ENCODE measurements at places on chromosomes 1 and 21.

- DNase-seq, result no peak
These were observed 4.0 kb downstream of the NVL start for GRCh38 chr1:224325959-224326358.

DNA sequence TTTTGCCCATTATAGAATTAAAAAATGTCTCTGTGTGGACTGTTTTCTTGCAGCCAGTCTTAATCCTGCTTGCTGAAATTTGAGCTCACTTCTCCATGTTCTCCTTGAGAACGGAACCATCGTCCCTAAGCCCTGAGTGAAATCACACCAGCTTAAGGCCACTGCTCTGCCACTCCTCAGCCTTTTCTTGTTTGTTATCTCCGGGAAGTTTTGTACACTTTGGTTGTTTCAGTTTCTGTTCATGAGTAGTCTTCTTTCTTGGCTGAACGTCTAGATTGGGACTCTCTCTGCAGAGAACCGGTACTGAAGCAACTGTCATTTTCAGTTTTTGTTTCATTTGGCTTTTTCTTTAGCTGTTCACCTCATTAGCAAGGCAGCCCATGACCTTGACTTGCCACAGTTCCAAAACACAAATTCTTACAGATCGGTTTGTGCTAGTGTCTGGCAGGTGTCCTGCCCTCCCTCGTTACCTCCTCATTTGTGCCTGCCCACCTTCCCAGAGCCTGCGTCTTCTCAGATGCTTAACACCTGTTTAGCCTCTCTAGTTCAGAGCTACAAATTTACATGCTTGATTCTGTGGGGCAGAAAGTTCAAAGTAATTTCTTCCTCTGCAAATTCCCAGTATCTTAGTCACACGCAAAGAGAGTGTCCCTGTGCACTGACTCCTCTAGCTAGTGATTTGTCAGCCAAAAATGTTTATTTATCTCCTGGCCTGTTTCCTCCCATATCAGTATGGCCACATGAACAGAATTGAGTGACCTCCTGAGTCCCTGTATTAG lies 12.4 kb downstream of the PSEN2 start:
- no peak for DNase-seq

GRCh38 chr21:41370840-41371684 lies 9.2 kb downstream of the MX2 start:
- no peak for DNase-seq

- DNase-seq, result no peak
These were observed 470.9 kb downstream of the TTLL7 start for GRCh38 chr1:83527987-83528386.

- no peak for DNase-seq
These were observed 4.0 kb upstream of the ZBTB40 start for GRCh38 chr1:22447621-22448111.

GRCh38 chr1:215360758-215361157 lies 206.3 kb upstream of the KCTD3 start:
- DNase-seq, result no peak

- no peak for DNase-seq
These were observed 9.1 kb downstream of the IBA57 start for GRCh38 chr1:228174482-228175315.

GRCh38 chr1:101479945-101480344 lies 243.1 kb downstream of the S1PR1 start:
- no peak for DNase-seq

GRCh38 chr1:38197312-38198061 lies 150.9 kb upstream of the POU3F1 start:
- DNase-seq, result no peak

DNA sequence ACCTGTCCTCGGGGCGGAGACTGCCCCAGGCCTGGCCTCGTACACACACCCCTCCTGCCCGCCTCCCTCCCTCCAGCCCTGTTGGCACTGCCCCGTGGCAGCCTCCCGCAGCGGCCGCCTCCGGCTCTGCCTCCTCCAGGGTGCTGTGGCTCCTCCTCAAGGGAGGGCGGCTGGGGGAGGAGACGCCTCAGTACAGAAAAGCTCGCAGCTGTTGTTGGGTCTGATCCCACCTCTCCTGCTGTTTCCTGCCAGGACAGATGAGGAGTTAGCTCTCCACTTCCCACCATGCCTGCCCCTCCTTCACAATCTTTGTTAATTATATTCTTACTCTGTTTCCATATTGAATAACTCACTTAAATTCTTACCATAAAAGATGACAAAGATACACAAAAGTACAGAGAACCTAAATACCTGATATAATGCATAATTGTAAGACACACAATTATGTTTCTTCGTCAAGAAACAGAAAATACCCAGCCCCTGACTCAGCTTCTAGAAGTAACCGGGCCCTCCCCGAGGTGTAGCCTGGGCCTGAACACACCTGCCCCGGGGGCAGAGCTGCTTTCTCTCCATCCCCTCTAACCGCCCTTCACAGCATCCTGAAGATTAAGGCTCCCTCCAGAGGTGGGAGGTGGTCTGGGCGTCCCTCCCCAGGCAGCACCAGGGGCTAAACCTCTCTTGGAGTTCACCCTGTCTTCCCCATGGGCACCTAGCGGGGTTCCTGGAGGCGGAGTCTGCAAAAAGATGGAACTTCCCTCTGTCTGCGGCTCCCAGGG lies 30.6 kb upstream of the COL6A1 start:
- DNase-seq, result no peak

DNA sequence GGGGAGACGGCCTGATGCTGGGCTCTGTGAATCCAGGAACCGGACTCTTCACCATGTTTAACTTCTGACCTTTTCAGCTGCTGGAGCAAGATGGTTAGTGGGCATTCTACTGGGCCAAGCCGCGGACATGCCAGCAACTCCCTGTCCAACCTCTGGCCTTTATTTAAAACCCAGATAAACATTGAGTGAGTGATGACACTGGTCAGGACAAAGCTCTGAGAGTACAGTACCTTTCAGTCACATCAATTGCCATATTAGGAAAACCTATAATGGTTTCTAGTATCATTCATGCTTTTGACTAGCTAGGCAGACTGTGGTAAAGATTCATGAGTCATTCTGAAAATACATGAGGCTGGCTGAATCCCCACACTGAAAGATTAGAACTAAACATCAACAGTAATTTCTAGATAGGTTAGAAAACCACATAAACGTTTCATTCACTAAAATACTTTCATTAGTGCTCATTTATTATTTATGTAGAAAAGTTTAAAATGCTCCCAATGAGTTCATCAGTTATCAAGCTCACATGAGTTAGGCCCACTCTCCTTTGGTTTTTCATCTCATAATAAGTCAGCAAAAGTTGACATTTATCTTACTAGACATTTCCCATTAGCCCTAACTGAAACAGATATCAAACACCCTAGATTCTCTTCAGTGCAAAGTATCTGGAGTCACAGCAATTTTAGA lies 7.1 kb upstream of the ACTA1 start:
- no peak for DNase-seq

GRCh38 chr21:42304556-42305454 lies 10.4 kb downstream of the TFF3 start:
- no peak for DNase-seq

DNA sequence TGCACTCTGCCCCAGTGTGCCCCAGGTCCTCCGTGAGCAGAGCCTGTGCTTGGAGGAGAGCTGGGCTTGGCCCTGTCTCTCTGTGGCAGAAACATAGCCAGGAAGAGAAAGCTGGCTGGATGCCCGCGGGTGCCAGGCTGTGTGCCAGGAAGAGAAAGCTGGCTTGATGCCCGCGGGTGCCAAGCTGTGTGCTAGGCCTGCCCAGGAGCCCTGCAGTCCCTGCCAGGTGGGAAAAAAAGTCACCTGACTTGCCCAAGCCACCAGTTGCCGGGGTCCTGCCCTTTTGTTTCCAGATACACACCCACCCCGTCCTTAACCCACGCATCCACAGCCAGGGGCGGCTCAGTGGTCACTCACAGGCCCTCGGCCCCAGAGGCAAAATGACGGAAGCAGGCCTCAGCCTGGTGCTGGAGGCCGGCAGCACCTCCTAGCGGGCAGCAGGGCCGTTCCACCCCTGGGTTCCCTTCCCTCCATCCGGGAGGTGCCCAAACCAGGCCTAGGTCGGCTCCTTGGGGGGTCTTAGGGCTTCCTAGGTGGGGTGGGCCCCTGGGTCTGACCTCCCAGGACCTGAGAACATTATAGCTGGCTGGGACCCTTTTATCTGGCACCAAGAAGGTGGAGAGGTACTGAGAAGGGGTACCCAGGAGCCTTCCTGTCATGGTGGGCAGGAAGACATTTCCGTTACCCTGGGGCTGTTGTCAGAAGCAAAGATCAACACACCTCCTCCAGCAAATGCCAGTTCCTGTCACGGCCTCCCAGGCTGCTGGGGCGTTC lies 9.1 kb downstream of the ITGB2 start:
- no peak for DNase-seq

GRCh38 chr1:205843036-205843859 lies 6.7 kb downstream of the PM20D1 start:
- no peak for DNase-seq

DNA sequence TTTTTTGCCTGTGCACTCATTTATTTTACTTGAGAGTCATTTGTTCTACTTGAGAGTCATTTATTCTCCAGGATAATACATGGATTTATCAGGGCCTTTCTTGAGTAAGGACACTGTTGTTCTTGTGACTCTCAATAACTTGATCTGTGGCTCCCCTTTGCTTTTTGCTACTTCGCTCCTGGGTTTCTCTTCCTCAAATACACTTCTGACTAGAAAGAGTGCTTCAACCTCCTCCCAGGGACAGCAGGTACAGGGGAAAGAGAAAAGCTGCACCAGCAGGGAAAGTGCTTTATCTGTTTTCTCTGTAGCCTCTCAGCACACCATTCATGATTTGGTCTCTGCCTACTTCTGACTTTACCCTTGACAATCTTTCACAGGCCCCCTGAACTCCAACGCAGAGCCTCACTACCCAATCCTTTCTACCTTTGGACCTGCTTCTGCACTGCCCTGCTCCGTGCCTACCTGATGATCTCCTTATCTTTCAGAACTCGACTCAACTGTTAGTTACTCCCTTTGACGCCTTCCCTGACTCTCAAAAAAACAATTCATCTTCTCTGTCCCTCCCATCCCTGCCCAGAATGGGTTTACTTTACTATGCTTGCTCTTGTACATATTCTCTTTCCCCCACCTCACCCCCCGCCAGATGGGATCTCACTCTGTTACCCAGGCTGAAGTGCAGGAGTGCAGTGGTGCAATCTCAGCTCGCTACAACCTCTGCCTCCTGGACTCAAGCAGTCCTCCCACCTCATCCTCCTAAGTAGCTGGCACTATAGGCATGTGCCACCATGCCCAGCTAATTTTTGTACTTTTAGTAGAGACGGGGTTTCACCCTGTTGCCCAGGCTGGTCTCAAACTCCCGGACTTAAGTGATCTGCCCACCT lies 15.6 kb upstream of the PIGM start:
- DNase-seq, result no peak

DNA sequence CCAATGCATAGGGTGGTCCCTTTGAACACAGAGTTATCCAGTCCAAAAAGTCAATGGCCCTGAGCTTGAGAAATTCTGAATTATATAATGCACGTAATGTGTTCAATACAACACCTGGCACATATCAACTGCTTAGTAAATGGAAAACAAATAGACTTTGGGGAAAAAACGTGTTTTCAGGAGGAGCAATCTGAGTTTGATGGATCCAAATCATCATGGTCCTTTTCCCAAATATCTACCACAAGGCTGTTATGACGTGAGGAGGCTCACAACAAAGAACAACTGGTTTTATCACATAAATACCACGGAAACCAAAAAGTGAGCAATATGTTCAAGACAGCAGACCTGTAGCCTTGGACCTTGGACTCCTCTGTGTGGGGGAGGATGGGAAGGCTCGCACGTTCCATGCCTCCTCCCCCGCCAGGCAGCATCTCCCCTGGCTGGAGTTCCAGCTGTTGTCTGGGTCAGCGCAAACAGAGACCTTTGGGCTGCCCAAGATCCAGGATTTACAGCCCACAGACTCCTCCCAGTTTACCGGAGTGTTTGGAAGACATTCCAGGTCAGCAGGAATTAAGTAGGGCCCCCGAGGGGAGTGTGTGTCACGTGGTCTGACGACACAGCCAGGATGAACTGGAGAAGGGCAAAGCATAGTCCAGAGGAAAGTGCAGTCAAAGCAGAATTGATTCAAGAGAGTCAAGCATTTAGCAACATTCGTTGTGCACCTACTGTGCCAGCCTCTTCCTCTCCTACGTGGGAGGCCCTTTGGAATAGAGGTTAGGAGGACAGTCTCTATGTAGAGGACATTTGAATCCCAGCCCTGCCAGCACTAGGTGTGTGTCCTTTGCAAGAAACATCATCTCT lies 32.2 kb upstream of the MED18 start:
- DNase-seq, result no peak

DNA sequence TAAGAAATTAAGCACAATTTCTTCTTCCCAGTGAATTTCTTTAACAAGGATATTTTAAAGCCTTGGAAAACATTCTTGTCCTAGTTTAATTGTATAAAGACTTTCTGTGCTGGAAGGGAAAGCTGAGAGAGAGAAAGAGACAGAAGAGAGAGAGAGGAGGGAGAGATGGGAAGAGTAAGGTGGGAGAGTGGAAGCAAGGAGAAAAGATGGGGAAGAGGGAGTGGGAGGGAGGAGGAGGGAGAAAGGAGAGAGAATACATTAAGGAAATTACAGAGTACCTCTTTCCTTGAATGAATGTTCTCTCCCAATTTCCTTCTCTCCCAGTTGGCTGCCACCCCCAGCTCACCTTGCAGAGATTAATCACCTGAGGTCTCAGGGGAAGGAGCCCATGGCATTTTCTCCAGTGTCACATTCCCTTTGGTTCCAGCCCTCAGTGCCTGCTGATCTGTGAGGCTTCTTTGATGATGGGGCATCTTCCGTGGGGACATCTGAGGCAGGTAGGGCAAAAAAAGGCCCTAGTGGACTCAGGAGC lies 32.4 kb upstream of the KCNA10 start:
- no peak for DNase-seq

- DNase-seq, result no peak
These were observed 168.9 kb downstream of the LMO4 start for GRCh38 chr1:87497380-87498203.

DNA sequence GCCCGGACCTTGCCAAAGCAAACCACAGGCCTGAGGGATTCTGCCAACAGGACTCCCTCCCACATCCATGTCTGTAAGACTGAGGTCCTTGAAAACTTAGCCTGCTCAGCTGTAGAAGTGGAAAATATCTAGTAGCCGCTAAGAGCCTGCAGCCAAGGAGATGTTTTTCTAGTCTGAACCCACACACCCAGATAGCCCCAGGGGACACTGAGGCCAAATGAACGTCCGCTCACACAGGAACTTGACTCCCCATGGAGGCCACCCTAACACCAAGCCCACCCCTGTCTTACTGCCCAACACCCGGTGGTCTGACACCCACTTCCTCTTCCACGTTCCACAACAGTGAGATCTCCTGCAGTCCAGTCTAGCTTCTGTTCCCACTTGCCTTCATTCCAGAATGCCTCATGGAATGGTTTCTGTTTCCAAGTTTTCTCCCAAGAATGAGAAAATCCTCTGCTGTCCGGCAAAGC lies 174.8 kb downstream of the PLPP3 start:
- no peak for DNase-seq

- DNase-seq, result no peak
These were observed 2.6 kb downstream of the COL16A1 start for GRCh38 chr1:31701091-31701736.

GRCh38 chr1:214469290-214469689 lies 82.1 kb downstream of the PTPN14 start:
- no peak for DNase-seq

GRCh38 chr1:153959454-153959853 lies 1.0 kb upstream of the CRTC2 start:
- DNase-seq, result no peak

Data from activated CD8-positive, alpha-beta memory T cell treated with anti-CD3 and anti-CD28 coated beads for 1 hour (primary cell).